ENCODE measurements at places on chromosomes 1 and 21. TPM values are rescaled to one million over a fixed set of nuclear protein-coding genes. Genes with fewer than 3 reads are reported as not detected.

Gene IGSF3
- 7.4 TPM for total RNA-seq

Gene TRIM63
- total RNA-seq: not detected

Gene TP73
- total RNA-seq: not detected

Gene LINGO4
- not detected for total RNA-seq

Gene NFASC
- 21.5 TPM for total RNA-seq

Gene TSNAX
- 31.8 TPM for total RNA-seq

Gene FAM72D
- total RNA-seq: not detected

Gene DMRTA2
- not detected for total RNA-seq

Gene FAM110D
- not detected for total RNA-seq

Gene ABCA4
- 0.18 TPM for total RNA-seq

Gene IVL
- not detected for total RNA-seq

Gene RHD
- total RNA-seq: not detected

Gene ATP1A1
- 210 TPM for total RNA-seq

Gene TNFRSF4
- 1.9 TPM for total RNA-seq

Gene LCE1B
- not detected for total RNA-seq

Gene CNTN2
- not detected for total RNA-seq

Gene C1orf21
- 3.4 TPM for total RNA-seq

Gene ARF1
- 454 TPM for total RNA-seq

Gene DNAJC28
- total RNA-seq: 0.72 TPM

Gene ORC1
- total RNA-seq: 2.0 TPM

Gene SPRR2A
- total RNA-seq: not detected

Gene CORT
- not detected for total RNA-seq
